ENCODE measurements at places on chromosomes 13 and 19. TPM values are rescaled to one million over a fixed set of nuclear protein-coding genes. Genes with fewer than 3 reads are reported as not detected.

DNA sequence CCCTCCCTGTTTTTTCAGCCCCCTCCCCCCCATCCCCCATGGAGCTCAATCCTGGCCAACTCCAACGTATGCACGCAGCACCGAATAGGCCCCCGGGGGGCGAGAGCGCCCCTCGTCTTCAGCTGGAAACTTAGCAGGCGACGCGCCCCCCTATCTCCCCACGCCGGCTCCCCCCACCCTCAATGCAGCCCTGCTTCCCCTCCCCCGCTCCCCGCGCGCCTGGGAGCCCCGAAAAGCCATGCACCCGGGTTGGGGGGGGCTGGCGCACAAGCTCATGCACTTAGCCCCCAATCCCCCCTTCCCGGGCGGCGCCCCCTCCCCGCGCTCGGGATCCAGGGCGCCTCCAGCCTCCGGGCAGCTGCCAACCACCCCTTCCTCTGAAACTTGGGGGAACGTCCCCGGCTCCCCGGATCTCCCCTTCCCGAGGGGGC is 508 bp downstream of the ZBTB7A start:
- no peaks in the 10 kb centered on the region for H3K36me3 ChIP-seq
- peak overlapping the region; percentile 35 for H3K27ac ChIP-seq
- H3K4me1 ChIP-seq = peaks cover 18% of the 10 kb centered on the region
- no peaks in the 10 kb centered on the region for H3K27me3 ChIP-seq

DNA sequence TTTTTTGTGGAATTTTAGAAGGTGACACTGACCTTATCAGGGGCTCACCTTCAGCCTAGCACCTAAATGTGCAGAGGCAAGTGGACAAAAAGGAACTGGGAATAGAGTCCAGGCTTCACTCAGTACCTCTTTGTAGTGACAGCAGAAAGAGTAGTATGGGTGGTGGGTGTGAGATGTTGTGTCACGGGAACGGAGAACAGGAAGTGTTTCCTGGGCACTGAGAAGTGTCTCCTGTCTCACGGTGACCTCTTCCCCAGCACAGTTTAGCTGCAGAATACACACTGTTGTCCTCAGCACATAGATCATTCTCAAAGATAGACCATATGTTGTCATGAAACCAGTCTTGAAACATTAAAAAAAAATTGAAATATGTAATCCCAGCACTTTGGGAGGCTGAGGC is 17.5 kb upstream of the LGALS14 start:
- DNase-seq = no peak
- no peak overlapping the region for H3K4me3 ChIP-seq
- no peaks in the 10 kb centered on the region for H3K36me3 ChIP-seq

- peaks cover 6% of the 10 kb centered on the region for H3K4me1 ChIP-seq
- H3K36me3 ChIP-seq = no peaks in the 10 kb centered on the region
- peak overlapping the region; percentile 79 for H3K4me3 ChIP-seq
- no peaks in the 10 kb centered on the region for H3K27me3 ChIP-seq
- DNase-seq = peak; percentile 56
Observed at GRCh38 chr19:38974624-38975213, 823 bp downstream of the FBXO17 start.

GRCh38 chr19:48442116-48443035 is 3.4 kb upstream of the GRWD1 start:
- no peak overlapping the region for H3K27ac ChIP-seq
- peaks cover 4% of the 10 kb centered on the region for H3K36me3 ChIP-seq
- no peaks in the 10 kb centered on the region for H3K4me1 ChIP-seq
- no peaks in the 10 kb centered on the region for H3K27me3 ChIP-seq

- H3K36me3 ChIP-seq = no peaks in the 10 kb centered on the region
- H3K27me3 ChIP-seq = no peaks in the 10 kb centered on the region
- peaks cover 5% of the 10 kb centered on the region for H3K4me1 ChIP-seq
- H3K27ac ChIP-seq = no peak overlapping the region
- no peak for DNase-seq
Observed at GRCh38 chr19:12484011-12484370, 625 bp downstream of the ZNF709 start.

- no peak overlapping the region for H3K27ac ChIP-seq
- no peak overlapping the region for H3K4me3 ChIP-seq
- H3K36me3 ChIP-seq = no peaks in the 10 kb centered on the region
Observed at GRCh38 chr13:22073718-22074117, 402.8 kb downstream of the FGF9 start.

CGB1 gene
- total RNA-seq = 4.2 TPM

RINL gene
- total RNA-seq = 1.0 TPM

GRCh38 chr13:77697217-77698103 is at the start of gene SLAIN1:
Gene SLAIN1, plus strand, starts transcription at chr13:77697687. Its CDS starts 227 bp downstream, at chr13:77697914.
- peak within 1 kb of the TSS; percentile 65 for H3K4me3 ChIP-seq
- no peaks in the 10 kb centered on the region for H3K4me1 ChIP-seq
- DNase-seq = peak; percentile 46
- peaks cover 58% of the 10 kb centered on the region for H3K27me3 ChIP-seq

UPK1A gene
- total RNA-seq = not detected

Measured in GM23248 (cell line).